Activated CD4-positive, alpha-beta T cell treated with anti-CD3 and anti-CD28 coated beads, Interleukin-2, Interleukin-6, amounts not matched to agents 100 ng/mL and 50 ng/mL, durations not matched to agents 16 hours and 8 hours (primary cell): ENCODE measurements at places on chromosomes 2 and 18.

DNA sequence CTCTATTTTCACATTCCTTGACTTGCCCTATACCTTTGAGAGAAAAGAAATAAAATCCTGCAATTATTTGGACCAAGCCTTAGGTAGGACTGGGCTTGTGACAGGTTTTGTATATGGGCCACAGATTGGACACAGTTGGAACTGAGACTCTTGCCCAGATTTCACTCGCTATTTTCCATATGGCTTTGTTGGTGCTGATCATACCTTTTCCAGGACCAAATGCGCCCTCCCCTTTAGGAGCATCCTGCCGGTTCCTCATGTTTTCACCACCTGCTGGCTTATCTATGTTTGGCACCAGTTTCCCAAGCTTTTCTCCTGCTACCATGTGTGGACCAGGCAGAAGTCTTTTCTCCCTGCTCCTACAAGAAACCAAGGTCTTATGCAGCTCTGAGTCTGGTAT is 494.9 kb downstream of the EPHA4 start:
- no peak for DNase-seq

- no peak for DNase-seq
These were observed 170.6 kb downstream of the FHOD3 start for GRCh38 chr18:36468161-36468560.

GRCh38 chr2:146321175-146321574 is 1523.7 kb upstream of the ACVR2A start:
- no peak for DNase-seq

- no peak for DNase-seq
These were observed 9.6 kb upstream of the MTLN start for GRCh38 chr2:110221938-110222337.

DNA sequence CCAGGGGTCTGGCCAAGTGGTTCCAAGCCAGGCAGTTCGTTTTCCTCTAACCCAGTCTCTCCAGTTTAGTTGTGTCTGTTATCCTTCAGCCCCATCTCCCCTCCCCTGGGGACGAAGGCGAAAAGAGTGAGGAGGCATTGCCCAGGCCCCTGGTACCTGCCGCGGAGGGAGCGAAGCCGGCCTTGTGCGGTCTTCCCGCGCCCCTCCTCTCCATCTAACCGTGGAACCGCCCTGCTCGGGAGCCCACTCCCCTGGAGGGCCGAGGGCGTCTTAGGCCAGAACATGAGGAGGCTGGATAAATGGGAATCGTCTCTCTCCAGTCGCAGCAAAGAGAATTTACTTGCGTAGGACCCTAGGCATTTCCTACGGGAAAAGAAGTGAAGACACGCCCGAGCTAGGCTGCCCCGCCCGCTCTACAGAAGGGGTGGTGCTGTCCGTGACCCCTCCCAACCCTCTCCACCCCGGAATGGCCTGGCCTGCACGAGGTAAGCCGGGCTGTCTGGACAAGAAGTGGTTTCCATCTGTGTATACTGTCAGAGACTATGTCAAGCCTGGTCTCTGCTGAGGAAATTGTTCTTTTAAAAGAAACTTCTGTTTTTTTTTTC is 156.2 kb downstream of the MIB1 start:
- no peak for DNase-seq

GRCh38 chr2:207283356-207283755 is 117.6 kb upstream of the KLF7 start:
- DNase-seq = peak; percentile 19

- no peak for DNase-seq
These were observed 80.2 kb upstream of the DNMT3A start for GRCh38 chr2:25421820-25422411.

GRCh38 chr2:69315160-69315761 is 71.8 kb downstream of the GFPT1 start:
- no peak for DNase-seq

- no peak for DNase-seq
These were observed 501.4 kb downstream of the FBXO15 start for GRCh38 chr18:73646196-73646595.

GRCh38 chr2:23420091-23420839 is 35.3 kb downstream of the KLHL29 start:
- DNase-seq = no peak

DNA sequence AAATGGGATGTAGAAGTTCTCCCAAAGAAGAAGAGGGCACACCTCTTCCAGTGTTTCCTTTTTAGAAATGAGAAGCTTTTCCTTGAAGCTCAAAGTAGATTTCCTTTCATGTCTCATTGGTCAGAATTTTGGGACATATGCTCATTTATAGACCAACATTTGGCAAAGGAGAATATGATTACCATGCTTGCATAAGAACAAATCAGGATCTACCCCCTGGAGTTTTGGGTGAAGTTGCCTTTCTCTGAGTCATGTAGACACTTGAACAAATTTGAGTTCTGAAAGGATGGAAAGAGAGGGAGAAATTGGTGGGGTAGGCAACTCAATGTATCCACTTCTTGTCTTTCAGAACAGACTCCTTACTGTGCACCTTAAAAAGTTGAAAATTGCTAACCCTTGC is 409.0 kb downstream of the SLC4A3 start:
- DNase-seq = no peak

DNA sequence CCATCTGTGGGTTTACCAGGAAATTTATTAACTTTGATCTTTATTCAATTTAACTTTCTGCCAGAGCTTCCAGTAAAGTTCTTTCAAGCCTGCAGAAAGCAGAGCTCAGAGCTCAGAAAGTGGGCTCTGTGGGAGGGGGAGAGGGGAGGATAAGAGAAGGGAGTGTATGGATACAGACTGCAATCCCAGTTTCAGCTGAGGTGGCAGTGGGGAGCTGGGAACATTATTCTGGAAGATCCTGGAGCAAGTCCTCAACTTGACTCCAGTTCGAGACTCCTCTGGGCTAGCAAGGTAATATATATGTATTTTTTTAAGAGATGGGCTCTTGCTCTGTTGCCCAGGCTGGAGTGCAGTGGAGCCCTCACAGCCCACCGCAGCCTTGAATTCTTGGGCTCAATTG is 108.9 kb upstream of the NABP1 start:
- no peak for DNase-seq

DNA sequence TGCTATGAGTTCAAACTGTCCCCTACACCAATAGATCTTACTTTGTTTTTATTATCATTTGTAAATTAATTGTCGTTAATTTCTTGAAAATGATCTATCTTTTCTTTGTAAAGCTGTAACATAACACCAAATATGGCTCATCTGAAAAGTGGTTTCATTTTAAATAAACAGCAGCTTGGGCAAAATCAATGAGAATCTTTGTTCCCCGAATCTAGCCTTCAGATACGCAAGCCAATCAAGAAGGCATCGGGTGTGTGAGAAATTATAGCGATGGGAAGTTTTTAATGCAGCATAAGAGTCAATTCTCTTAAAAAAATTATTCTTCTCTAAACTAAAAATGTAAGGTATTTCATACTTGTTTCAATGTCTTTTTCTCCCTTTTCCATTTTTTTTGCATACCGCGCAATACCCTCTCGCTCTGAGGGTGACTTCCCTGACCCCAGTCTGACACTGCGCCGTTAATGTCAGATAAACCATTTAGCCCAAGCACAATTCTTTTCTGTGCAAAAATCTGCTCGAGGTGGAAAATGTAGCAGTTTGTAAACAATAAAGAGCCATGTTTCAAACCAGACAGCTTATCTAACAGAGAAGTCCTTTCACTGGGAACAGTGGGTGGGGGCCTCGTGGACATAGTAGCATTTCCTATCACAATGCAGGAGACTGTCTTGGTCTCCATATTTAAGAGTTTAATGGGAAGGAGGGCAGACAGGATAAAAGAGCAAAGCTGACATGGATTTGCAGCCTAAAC is 129.4 kb downstream of the TCF4 start:
- DNase-seq = no peak

GRCh38 chr2:215160081-215160480 is 21.7 kb upstream of the ABCA12 start:
- no peak for DNase-seq

DNA sequence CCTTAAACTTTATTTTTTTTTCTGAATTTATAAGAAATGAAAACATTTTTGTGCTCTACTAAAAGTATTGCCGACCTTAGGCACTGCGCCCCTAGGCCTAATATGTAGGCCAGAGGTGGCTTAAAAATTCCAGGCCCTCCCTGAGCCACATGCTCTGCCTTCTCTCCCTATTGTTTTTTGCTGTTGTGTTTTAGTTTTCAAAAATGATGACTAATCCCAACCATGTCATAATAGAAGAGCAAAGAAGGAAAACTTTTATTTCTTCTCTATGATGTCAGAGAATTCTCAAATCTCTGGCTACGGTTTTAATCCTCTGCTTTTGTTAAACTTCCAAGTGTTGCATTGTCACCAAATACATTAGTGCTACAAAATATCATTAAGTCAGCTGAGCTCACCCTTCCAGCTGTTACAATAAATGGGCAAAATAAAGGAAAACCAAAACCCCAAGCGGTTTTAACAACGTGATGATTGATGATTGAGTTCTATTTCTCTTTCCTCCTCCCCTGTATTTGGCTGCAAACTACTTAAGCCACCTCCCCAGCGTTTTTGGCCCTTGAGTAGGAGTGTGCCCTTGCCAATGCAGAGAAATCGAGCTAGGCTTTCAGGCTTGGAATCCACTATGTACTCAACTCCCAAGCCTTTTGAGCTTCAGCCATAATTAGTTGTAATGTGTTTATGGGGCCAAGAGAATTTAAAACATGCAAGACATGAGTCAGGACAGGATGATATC is 163.5 kb upstream of the POU3F3 start:
- no peak for DNase-seq

GRCh38 chr2:174286172-174286571 is 37.8 kb upstream of the OLA1 start:
- no peak for DNase-seq

GRCh38 chr2:74696829-74697228 is 42.8 kb downstream of the SEMA4F start:
- no peak for DNase-seq

DNA sequence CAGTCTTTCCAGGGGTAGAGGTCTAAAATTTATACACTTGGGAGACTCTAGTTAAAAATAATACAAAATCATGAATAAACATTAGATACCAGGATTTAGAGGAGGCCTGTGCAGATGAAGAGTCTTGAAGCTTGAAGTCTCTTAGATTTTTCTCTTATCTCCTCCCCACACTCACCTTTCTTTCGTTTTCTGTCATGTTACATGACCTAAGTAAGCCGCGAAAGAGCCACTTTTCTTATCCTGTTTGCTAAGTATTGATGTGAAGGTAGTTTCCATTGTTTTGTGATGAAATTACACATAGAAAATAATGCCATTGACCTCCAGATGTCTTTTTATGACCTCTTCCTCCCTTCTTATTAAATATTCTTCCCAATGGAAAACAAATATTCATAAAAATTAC is 367.8 kb downstream of the LRRTM1 start:
- DNase-seq = no peak

- DNase-seq = no peak
These were observed 18.2 kb upstream of the DUSP2 start for GRCh38 chr2:96163415-96163767.

- DNase-seq = no peak
These were observed 353.6 kb upstream of the FANCL start for GRCh38 chr2:58594762-58595161.

- no peak for DNase-seq
These were observed 943.9 kb downstream of the EPHA4 start for GRCh38 chr2:220628252-220628651.

- DNase-seq = no peak
These were observed 10.9 kb upstream of the INPP5D start for GRCh38 chr2:233049194-233049761.

DNA sequence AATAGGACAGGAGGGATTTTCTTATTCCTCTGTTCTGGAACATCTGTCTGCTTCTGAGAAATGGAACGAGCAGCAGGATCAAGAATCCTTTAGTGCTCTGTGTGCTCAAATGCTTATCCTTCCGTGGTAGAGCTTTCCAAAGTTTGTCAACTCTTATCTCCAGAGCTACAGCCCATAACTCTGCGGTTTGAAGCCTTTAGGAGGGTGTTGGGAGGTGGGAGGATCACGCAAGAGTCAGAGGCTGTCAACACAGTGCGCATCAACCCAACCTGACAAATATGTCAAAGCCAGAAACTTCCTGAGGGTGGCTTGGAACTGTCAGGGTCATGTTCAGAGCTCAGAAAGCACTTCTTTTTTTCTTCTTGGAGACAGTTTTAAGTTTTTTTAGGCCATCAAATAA is 95.9 kb downstream of the CRIM1 start:
- no peak for DNase-seq

- DNase-seq = no peak
These were observed 237.5 kb downstream of the TWIST2 start for GRCh38 chr2:239085201-239085992.

DNA sequence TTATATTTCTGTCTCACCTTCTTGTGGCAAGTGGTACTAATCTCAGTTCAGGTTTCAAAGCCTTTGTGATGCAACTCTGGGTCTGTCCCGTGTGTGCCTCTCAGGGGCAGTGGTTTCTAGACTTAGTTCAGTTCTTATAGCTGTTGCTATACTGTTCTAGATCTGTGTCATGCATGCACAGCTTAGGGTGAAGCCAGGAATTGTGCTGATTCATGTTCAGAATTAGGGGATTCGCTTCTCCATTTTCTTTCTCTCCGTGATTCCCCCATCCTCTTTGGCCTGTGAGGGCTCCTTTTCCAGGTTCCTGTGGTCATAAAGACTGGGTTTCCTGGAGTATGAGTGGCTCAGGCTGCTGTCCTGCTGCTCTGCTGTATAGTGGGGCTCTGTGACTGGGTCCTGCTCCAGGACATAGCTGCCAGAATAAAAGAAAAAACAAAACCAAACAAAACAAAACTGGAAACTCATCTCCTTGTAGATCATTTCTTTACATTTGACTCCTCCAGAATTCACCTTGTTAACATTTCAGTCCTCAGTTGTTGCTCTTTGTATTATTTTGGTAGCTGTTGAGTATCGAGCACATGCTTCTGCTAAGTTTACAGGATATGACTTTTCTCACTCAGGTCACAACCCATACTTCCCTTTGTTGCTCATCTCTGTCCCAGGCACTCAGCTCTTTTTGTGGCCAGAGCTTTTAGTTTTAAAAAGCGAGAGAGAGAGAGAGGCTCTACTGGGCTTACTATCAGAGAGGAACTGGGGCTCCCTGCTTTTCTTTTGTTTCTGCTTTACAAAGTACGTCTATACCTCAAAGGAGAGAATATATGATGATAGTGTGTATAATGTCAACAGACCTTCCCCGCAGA is 34.2 kb downstream of the CERS6 start:
- peak; percentile 91 for DNase-seq

- DNase-seq = no peak
These were observed 36.7 kb upstream of the FOXI3 start for GRCh38 chr2:88489181-88489580.

- no peak for DNase-seq
These were observed 224.1 kb downstream of the SH3RF3 start for GRCh38 chr2:109352898-109353689.
